ENCODE measurements at places on chromosomes 7 and 10.

DNA sequence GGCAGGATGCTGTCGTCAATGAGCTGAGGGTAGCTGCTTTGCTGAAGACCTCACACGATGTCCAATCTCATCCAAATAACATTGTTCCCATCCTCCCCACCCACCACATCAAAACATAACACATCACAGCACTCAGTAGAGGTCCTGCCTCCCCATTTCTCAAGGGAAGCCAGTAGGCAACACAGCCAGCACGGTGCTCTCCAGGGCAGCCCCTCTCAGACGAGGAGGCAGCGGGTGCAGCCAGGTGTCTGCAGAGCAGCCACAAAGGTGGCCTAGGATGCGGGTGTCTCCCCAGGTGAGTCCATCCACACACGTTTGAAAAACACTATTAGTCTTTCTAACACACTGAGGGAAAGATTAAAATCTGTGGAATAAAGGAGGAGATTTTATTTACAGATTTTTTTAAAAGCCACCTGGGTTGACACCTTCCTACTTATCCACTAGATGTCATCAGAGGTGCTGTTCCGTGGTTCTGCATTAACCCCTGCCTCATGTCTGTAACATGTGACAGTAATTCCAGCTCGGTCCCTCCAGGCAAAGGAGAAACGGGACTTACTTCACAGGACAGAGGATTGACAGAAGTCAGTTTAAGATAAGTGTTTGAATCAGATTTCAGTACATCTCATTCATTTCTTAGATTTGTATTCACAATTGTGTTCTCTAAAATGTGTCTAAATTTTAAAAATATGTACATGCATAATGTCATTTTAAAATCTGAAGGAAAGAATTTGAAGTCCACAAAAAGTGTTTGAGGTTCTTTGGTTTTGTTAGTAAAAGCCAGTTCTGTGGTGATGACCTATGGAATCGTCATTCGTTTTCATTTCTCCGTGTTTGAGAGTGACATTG, 68.0 kb downstream of the LANCL2 start:
- DNase-seq = no peak

- no peak for DNase-seq
Observed at GRCh38 chr7:66921396-66921917, 432 bp downstream of the TMEM248 start.

- no peak for DNase-seq
Observed at GRCh38 chr7:129356176-129356575, 78.1 kb upstream of the STRIP2 start.

- DNase-seq = no peak
Observed at GRCh38 chr7:157596881-157597280, 260.1 kb downstream of the DNAJB6 start.

GRCh38 chr10:132700156-132701098, 85.5 kb downstream of the NKX6-2 start:
- no peak for DNase-seq

GRCh38 chr7:151283302-151283701, 34.8 kb upstream of the SMARCD3 start:
- no peak for DNase-seq

GRCh38 chr7:100481466-100481865, 2.3 kb upstream of the NYAP1 start:
- no peak for DNase-seq

DNA sequence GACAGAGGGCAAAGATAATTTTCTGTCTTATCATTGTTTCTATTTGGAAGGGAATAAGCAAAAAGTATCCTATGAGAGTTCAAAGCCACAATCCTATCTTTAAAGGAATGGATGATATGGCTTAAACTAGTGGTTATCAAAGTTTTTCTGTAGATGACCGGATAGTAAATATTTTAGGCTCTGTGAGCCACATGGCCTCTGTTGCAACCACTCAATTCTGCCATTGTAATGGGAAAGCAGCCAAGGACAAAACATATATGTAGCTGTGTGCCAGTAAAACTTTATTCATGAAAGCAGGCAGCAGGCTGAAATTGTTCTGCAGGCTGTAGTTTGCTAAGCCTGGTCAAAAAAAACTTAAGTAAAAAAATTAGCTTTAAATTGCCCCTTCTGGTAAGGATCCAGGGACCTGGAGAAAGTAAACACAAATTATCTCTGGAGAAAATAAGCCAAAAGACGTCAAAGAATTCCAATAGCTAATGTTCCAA, 73.3 kb downstream of the THSD7A start:
- no peak for DNase-seq

- no peak for DNase-seq
Observed at GRCh38 chr7:42221304-42221703, 15.7 kb downstream of the GLI3 start.

- DNase-seq = no peak
Observed at GRCh38 chr7:101941481-101942383, 124.3 kb downstream of the CUX1 start.

DNA sequence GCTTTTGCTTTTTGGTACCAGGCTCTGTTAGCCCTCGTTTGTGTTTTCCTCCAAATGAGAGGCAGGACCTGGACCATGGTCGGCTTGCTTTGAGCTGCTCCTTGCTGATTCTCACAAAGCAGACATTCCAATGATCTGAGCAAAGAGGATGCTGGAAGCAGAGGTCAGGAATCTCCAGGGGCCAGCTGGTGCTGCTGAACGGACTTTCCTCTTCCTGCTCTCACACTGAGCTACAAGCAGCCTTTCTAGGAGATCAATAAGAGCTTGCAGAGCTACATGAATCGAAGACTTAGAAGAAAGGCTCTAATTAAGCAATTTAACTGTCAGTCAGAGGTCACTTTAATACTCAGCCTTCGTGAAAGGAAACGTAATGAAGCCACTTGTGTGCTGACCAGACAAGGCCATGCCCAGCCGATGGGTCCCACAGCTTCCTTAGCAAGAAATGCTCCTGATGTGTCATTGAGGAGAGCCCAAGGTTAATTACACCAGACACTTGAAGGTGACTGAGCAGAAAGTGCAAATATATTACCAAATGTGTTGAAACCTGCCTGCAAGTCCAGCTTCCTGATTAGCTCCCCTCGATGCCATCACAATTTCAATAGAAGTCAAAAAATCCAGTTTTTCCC, 151.3 kb upstream of the RSU1 start:
- no peak for DNase-seq

- peak; percentile 35 for DNase-seq
Observed at GRCh38 chr10:46106410-46107255, 60.6 kb upstream of the MSMB start.

GRCh38 chr10:5556576-5556975, 31.8 kb downstream of the CALML3 start:
- no peak for DNase-seq

- no peak for DNase-seq
Observed at GRCh38 chr10:17438583-17438982, 15.8 kb downstream of the ST8SIA6 start.

- DNase-seq = no peak
Observed at GRCh38 chr10:77311186-77311585, 326.4 kb downstream of the KCNMA1 start.

DNA sequence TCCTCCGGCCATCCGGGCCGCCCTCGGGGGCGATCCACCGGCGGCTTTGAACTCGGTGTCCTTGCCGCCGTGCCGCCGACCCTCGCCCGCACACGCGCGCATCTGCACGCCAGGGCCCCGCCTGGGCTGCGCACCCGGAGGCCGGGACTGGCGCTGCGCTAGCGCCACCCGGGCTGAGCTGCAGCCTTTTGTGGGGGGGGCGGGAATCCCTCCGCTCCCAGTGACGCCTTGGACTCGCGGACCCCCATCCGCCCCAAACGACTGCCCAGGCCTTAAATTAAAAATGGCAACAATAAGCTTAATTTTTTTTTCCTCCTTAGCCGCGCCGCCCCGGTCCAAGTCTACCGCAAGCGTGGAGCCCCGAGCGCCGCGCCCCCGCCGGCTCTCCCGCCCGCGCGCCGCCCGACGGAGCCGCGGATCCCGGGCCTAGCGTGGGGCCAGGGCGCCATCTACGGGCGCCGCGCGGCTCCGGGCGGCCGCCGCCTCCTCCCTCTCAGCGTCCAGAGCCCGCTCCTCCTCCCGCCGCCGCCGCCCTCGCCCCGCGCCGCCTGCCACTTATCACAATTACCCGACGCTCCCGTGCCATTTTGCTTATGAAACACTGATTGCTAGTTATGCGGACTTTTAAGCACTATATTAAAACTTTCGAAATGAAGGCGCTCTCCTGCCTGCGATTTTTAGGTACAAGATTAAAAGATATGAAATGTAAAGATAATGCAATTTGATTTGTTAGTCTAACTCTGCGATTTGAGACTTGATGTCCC, 7.5 kb upstream of the EBF3 start:
- no peak for DNase-seq

DNA sequence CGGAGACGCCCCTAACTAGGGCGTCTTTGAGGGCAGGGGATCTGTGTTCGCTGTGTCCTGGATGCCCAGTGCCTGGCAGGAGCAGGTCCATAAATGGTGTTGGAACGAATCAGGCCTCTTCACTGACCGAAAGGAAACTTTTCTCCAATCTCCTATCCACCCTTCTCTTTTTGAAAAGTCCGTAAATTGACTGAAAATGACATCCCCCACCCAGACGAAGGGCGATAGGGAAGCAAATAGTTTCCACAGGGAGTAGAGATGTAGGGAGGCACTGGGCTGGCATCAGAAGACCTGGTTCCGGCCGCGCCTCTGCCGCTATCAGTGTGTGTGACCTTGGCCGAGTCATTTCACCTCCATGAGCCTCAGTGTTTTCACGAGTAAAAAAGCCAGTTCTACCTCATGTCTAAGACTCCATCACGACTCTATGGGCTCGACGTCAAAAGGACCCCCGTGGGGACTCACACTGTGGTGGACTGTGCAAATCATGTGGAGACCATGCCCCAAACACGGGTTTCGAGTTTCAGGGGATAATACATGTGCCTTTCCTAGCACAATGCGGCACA, 497 bp upstream of the RAB11FIP2 start:
- no peak for DNase-seq

DNA sequence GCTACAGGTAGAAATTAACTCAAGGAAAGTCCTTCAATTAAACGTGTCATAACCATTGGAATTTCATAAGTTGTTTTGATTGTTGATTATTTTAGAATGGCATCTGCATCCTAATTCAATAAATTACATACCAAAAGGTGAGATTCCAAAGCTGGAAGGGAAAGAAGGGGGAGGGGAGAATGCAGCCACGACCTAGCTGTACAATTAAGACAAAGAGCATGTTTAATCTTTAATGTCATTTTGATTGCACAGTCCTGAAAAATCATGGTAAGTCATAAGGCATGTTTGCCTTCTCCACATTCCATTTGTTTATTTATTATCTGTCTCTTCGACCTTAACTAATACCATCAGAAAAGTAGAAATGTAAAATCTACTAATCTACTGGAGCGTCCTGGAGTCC, 358.1 kb downstream of the FRMD4A start:
- DNase-seq = no peak

GRCh38 chr7:140059273-140060242, 3.2 kb downstream of the PARP12 start:
- no peak for DNase-seq

- DNase-seq = no peak
Observed at GRCh38 chr10:71433768-71434744, 37.3 kb downstream of the CDH23 start.

DNA sequence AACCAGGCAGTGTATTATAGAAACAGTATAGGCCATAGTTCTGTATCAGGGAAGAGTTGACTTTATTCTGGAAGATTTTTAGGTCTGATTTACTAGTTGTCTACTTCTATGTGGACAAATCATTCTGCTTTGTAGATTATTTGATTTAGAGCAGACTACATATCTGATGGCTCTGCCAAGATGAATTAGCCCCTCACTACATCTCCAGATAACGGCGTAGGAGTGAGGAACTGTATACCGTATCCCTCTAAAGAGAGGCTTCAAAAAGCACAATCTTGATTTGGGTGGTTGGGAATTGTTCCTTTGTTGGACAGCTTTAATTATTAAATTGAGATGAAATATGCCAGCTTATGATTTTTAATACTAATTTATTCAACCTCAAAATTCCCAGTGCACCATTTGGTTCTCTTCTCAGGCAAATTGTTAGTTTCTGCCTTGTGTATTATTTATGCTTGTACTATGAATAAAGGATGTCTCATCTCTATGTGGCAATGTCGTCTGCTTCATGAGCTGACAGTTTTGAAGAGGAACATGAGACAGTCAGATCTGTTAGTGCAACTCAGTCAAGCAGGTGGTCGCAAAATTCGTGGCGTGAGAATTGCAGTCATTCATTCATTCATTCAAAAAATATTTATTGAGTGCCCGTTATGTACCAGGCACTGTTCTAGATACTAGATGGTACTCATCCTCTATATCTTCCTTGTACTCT, 422.8 kb downstream of the EXOC4 start:
- no peak for DNase-seq

- DNase-seq = no peak
Observed at GRCh38 chr10:30565449-30565848, 64.1 kb downstream of the LYZL2 start.

- no peak for DNase-seq
Observed at GRCh38 chr7:70947181-70947580, 184.8 kb upstream of the GALNT17 start.

DNA sequence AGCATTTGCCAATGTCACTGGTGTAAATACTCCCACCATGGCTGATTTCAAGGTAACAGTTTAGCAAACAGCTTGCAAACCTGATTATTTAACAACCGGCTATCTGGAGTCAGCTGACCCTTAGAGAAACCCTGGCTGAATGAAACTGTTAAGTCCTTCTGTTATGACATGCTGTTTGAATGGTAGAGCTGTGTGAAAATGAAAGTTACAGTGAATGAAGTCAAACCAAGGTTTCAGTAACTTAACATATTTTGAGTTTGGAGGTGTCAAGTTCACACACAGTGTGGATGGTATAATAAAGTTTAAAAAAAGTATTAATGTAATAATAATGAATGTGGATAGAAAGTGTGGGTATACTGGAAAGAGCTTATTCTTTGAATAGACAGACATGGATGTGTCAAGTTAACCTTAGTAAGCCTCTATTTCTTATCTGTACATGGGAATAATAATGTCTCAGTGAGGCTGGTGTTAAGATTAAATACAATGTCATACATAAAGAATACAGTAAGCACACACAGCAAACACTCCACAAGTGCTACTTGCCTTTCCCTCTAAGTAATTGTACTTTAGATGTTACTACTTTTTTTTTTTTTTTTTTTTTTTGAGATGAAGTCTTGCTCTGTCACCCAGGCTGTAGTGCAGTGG, 150.4 kb downstream of the TAX1BP1 start:
- no peak for DNase-seq

- no peak for DNase-seq
Observed at GRCh38 chr7:73647725-73648592, 19.7 kb upstream of the VPS37D start.

GRCh38 chr10:99769706-99770105, 12.7 kb upstream of the ABCC2 start:
- no peak for DNase-seq

DNA sequence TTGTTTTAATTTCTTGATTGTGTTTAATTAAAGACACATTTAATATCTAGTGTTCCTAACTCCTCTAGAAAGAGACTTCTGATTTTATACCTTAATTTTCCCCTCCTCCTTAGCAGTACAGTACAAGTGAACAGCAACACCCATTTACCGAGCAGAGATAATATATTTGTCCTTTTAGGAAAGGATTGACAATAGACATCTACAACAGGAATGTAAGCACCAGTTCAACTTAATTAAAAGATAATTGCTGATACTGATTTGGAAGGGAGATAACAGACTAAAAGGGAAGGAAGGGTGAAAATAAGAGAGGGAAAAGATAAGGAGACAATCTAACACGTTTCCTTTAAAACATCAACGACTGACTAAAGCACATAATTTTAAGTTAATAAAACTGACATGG, 119.3 kb downstream of the SRPK2 start:
- no peak for DNase-seq
